ENCODE measurements at places on chromosomes 2 and 18.
A peak's percentile ranks its signal among the peaks of the same experiment; 100 is the strongest.

DNA sequence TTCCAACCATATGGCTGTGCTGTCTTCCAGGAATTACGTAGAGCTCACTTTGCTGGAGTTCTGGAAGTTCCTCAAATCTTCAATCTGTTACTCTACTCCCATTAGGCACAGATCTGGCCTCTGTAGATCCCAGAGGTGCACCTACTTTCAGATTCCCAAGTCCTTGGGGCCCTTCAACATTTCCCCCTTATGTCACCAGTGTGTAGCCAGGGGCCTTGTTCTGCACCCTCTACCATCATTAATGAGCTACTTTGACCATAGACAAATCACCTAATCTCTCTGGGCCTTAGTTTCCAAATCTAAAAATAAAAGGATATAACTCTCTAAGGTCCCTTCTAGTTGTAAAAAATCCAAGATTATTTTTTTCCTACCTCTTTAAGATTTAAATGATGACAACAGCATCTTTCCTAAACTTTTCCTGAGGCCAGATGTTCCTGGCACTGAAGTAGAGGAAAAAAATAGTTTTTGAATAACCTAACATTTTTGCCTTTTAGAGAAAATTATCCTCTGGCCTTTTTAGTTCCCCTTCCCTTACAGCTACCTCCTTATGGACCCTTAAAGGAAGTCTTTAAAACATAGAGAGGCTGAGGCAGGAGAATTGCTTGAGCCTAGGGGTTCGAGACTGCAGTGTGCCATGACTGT is 31.0 kb upstream of the WIPF1 start:
- no peak for DNase-seq

- DNase-seq = no peak
Measured at GRCh38 chr2:26970928-26971627, 641 bp downstream of the MAPRE3 start.

- no peak for DNase-seq
Measured at GRCh38 chr18:48191494-48191893, 217.7 kb downstream of the ZBTB7C start.

- peak; percentile 40 for DNase-seq
Measured at GRCh38 chr2:151999053-151999452, 99.8 kb downstream of the CACNB4 start.

- DNase-seq = no peak
Measured at GRCh38 chr18:70822117-70822516, 533.3 kb downstream of the SOCS6 start.

GRCh38 chr2:215019521-215020145 is 118.8 kb downstream of the ABCA12 start:
- no peak for DNase-seq

- no peak for DNase-seq
Measured at GRCh38 chr2:237921967-237922492, 44.8 kb upstream of the UBE2F start.

- no peak for DNase-seq
Measured at GRCh38 chr2:101698844-101699754, 1.6 kb downstream of the MAP4K4 start.

- no peak for DNase-seq
Measured at GRCh38 chr2:197263077-197263476, 47.5 kb downstream of the ANKRD44 start.

GRCh38 chr2:13488965-13489364 is 772.2 kb downstream of the TRIB2 start:
- no peak for DNase-seq

DNA sequence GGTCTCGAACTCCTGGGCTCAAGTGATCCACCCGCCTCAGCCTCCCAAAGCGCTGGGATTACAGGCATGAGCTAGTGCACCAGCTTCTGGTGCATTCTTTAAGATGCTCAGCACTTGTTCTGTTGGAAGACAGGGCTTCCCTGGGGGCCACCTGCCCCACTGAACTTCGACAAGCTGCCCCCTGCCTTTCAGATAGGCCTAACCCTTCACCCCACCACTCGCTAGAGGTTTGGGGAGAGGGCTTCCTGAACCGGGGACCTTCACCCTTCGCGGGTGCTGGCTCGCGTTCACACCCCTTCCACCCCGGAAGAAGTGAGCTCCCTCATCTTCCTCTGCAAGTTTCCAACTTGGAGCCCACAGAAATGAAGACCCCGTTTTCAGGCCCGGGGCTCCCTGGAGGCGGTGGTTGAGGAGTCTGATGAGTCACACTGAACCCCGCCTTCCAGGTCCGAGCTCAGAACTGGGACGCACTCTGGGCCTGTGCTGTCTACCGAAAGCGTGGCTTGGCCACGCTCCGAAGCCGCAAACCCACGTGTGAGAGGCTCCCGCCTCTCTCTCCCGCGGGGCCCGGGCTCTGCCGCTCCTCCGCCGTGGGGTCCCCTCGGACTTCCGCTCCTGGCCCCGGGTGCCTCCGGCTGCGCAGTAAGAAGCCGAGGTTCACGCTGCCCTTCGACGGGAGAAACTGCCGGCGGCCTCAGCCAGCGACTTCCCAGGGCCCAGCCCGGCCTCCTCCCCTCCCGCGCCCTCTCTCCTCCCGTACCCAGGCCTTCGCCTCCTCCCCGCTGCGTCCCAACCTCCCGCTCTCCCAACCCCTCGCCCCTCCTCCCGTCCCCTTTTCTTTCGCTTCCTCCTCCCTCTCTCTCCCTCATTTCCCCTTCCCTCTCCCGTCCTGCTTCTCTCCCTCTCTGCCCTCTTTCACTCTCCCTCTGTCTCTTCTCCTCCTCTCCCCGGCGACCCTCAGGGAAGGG is 47.5 kb upstream of the SP3 start:
- no peak for DNase-seq

DNA sequence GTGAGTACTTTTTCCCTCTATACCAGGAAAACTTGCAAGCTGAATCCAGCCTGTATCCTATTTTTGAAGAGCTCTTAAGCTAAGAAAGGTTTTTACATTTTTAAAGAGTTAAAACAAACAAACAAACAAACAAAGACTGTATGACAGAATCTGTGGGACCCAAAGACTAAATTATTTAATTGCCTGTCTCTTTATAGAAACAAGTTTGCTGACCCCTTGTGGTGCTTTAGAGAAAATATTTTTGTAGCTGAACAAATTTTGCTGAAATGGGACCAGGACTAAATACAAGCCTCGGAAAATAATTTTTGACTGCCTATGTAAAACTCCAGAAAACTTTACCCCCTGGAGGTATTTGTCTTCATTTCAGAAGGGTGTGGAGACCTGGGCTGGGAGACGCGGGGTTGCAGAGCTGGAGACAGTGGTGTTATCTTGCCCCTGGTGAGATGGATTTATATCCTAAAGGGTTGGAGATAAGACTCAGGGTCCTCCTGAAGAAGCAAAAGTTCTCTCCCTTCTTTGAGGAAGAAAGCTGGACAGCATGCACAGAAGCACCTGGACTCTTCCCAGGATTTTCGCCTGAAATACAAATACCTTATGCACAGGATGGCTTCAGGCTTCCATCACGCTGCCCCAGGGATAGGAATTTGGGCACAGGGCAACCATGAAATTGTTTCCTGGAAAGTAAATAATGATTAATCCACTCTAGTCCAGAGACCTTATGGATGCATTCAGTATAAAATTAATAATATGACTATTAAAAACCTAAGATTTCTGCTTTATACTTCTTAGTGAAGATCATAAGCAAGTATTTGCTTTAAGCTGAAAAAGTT is 54.3 kb downstream of the TMX3 start:
- DNase-seq = peak; percentile 33

DNA sequence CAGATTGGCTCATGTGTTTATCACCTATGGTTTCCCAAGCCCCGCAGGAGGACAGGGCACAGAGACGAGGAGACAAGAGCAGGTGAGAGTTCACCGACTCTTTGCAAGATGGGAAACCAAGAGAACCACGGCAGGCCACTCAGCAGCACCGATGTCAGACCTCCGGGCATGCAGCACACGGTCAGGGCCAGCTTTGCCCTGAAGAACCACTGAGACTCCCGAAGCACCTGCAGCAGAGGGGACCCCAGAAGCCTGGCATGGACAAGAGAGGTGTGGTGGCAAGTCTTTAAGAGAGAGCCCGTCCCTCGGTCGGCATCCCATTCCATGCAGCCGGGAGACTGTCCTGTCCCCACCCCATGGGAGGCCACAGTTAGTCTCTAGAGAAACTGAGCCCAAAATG is 36.6 kb upstream of the TAF1B start:
- no peak for DNase-seq
